ENCODE measurements at places on chromosomes 3 and 15. TPM values are rescaled to one million over a fixed set of nuclear protein-coding genes. Genes with fewer than 3 reads are reported as not detected.

Gene TEX55
- not detected for total RNA-seq

Gene SCN11A
- not detected for total RNA-seq

Gene CD86
- total RNA-seq: not detected

Gene PARP9
- total RNA-seq: 6.5 TPM

Gene ANKUB1
- not detected for total RNA-seq

Gene CEP152
- total RNA-seq: 4.4 TPM

Gene CORO2B
- 3.5 TPM for total RNA-seq

Gene GOLGA8Q
- not detected for total RNA-seq

All from A549 treated with ZK216348 at 1 μM for 4 hours (cell line).